MM.1S (cell line): ENCODE measurements at places on chromosomes 3 and 15.

GRCh38 chr3:196688349-196688748, 23.7 kb downstream of the CEP19 start:
- DNase-seq: no peak

- DNase-seq: no peak
Measured at GRCh38 chr15:22872936-22873701, 34.7 kb downstream of the NIPA2 start.

DNA sequence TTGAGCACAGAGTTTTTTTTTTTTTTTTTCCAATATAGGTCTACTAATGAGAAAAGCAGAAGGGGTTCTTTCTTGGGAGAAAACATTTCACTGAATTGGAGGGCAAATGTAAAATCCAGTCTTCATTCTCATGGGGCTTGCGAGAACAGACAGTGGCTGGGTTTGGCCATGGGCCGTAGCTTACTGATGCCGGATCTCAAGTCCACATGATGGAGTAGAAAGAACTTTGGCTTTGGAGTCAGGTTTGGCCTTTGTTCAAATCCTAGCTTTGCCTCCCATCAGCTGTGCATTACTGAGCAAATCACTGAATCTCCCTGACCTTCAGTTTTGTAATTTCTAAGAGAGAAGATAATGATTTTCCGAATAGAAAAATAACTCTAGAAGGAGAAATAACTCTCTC, 59.7 kb downstream of the LMCD1 start:
- DNase-seq: no peak

GRCh38 chr15:92074101-92074500, 220.6 kb downstream of the SLCO3A1 start:
- no peak for DNase-seq

- no peak for DNase-seq
Measured at GRCh38 chr3:4722103-4722502, 229.0 kb downstream of the ITPR1 start.

GRCh38 chr15:69491038-69491505, 38.5 kb downstream of the RPLP1 start:
- DNase-seq: no peak

- DNase-seq: no peak
Measured at GRCh38 chr3:264394-265156, 68.0 kb downstream of the CHL1 start.

DNA sequence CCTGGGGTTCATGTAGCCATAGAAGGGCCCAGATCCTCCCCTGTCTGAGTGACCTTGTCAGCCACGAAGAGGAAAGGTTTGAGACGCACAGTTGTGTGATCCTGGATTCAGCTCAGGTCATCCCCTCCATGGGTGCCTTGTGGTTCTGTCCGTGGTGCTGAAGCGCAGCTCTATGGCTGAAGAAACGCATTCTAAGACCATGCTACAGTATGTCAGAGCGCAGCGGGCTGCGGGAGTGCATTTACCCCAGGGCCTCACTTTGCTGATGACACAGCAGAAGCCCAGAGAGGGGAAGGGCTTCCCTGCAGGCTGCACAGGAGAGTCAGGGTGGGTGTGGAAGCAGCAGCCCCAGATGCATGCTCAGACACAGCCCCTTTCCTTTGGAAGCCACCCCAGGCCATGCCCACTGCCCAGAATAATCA, 68.8 kb upstream of the IQSEC1 start:
- DNase-seq: peak; percentile 30

- no peak for DNase-seq
Measured at GRCh38 chr15:101525087-101525669, 35.7 kb upstream of the PCSK6 start.

GRCh38 chr15:74956648-74957475, at the start of gene RPP25:
Gene RPP25 (minus strand): TSS chr15:74956772. CDS start chr15:74956583, 189 bp downstream.
- peak; percentile 76 for DNase-seq

- no peak for DNase-seq
Measured at GRCh38 chr15:70748281-70748747, 15.0 kb downstream of the UACA start.

- no peak for DNase-seq
Measured at GRCh38 chr3:24709956-24710355, 215.3 kb upstream of the THRB start.

DNA sequence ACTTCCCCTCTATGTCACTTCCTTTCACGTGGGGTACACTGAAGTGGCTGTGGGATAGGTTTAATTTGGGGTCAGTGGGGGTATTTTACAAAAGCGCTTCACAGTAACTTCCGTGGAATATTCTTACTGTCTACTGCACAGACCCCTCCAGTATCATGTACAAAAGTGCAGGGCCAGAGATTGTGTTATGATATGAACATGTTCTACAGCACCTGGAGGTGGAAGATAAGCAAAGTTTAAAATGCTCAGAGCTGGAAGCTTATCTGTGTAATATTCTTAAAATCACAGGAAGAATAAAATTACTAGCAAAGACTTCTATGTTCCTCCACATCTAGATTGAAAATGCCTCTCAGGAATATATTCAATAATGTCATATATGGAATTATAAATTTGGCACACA, 84.1 kb upstream of the TRIM42 start:
- DNase-seq: no peak

GRCh38 chr3:153463895-153464294, 301.9 kb downstream of the RAP2B start:
- DNase-seq: peak; percentile 45

DNA sequence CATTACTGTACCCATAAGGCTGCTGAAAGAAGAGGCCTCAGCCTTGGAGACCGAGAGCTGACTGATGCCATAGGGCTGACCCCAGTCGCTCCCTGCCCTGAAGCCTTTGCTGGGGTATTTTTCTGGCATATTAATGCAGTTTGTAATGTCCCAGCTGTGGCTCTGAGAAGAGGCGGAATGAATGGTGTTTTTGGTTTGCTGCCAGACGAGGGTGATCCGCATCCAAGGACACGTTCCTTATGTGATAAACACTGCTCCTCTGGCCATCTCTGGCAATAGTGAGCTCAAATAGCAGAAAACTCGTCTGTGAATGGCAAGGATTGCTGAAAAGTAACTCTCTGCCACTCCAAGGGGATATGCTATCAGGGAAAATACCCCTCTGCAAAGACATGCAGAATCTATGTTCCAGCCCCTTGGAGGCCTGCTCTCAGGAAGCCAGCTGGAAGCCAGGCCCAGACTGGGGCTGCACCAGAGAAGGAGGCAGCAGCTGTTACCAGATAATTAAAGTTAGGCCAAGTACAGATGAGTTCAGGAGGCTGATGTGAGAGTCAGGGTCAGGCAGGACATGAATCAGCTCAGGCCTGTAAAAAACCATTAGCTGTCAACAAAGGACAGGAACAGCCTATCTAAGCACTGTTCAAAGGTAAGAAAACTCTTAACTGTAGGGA, 28.9 kb upstream of the KLHL6 start:
- peak; percentile 15 for DNase-seq

- no peak for DNase-seq
Measured at GRCh38 chr3:112546216-112546759, 15.5 kb downstream of the ATG3 start.
